ENCODE measurements at places on chromosomes 4 and X.

DNA sequence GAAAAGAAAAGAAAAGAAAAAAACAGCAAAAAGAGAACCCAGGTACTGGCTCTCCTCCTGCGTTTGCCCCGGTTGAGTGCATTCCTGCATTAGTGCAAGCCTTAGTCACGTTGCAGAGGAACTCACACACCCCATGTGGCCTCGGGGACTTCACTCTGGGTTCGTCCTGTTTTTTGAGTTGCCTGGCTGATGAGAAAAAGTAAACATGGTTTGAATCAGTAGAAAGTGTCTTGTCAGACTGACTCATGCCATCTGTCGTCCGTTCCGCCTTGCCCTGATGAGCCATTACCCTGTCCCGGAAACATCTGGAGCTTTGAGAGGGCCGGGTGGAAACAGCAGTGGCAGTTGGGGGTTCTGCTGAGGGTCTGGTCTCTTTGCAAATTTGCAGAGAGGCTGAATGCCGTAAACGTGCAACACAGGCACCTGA lies 16.3 kb downstream of the CD99 start:
- no peak for DNase-seq

DNA sequence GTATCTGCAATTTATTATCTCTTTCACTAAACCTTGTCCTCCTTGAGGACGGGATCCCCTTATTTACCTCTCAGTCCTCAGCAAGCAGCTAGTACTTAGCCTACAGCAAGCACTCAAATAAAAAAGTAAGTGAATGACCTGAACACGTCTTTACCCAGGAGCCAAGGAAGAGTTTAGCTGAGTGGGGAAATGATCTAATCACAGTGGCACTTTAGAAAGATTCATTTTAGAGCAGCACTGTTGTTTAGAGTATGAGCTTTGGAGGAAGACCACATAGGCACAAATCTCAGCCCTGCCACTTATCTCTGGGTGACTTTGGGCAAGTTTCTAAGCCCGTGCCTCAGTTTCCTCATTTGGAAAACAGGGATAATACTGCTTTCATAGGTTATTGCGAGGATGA lies 2.7 kb downstream of the FAM120C start:
- DNase-seq, result no peak

GRCh38 chr4:146844761-146845160 lies 100.9 kb downstream of the TTC29 start:
- DNase-seq, result no peak

DNA sequence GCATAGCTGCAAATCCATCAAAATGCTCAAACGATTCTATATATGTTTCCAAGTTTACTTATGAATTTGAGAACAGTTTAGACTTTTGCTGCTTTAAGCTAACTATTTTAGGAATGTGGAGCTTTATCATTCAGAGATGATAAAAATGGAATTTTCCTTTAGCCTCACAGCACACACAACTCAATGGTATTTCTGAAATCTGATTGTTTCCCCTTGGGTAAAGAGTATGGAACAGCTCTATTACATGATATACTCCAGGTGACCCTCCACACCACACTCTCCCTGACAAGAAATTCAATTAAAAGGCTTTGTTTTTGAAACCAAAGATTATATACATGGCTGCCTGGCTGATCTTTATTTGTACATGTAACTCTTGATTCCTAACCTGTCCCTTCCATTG lies 120.0 kb downstream of the LUZP4 start:
- no peak for DNase-seq

DNA sequence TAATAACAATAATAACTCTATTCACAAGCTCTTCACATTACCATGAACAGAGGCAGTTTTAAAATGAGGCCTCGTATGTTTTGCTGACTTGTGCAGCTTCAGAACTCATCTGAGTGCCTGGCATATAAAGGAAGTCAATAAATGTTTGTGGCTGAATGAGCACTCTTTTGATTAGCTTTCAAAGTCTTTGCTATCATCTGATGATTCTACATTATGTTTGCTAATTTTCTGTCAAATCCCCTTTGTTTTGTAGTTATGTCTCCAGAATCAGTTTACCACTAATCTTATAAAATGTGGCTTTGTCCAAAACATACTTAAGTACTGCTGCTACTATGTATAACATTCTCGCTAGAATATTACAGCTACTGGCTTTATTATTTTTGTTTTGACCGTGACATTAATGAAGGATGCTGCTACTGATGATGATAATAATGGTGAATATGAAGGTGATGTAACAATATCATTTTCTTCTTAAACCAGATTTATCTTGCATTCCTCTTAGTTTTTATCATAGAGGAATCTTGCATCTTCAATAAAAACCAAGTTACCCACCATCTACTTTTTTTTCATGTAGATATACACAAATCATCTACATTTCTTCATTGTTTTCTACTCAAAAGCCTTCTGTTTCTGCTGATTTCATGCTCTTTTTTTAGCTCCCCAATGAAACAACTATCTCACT lies 384.5 kb downstream of the NAF1 start:
- no peak for DNase-seq

GRCh38 chr4:145530189-145530588 lies 48.5 kb downstream of the SMAD1 start:
- no peak for DNase-seq

- no peak for DNase-seq
These were observed 67.8 kb downstream of the SMC1A start for GRCh38 chrX:53354669-53355068.

GRCh38 chrX:132425744-132426318 lies 63.0 kb downstream of the MBNL3 start:
- DNase-seq, result no peak

DNA sequence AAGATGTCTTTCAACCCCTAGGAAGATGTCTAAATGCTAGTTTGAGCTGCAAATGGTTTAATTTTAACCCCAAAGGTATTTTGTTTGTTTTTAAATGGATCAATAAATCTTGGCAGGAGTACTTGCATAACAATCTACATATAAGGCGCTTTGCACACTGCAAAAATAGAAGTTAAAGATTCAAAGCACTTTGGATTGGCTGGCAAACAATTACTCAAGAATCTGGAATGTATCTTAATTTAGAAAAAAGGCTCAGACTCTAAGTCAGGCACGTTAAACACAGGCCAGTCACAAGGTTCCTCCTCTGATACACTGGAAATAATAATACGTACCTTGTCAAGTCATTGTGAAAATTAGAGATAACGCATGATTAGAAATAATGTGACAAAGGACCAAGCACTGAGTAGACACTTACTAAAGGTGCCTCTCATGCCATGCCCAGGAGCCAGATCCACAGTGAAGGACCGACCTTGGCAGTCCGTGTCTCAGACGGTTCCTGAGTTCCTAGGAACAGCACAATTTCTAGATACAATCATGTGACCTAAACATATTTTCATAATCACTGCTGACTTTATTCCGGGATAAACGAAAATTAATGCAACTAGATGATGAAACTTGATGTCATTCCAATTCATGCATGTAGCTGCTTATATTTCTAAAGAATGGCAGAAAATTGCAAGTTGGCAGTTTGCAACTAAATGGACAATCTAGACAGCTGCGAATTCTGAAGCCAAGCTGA lies 49.6 kb downstream of the PROM1 start:
- no peak for DNase-seq

DNA sequence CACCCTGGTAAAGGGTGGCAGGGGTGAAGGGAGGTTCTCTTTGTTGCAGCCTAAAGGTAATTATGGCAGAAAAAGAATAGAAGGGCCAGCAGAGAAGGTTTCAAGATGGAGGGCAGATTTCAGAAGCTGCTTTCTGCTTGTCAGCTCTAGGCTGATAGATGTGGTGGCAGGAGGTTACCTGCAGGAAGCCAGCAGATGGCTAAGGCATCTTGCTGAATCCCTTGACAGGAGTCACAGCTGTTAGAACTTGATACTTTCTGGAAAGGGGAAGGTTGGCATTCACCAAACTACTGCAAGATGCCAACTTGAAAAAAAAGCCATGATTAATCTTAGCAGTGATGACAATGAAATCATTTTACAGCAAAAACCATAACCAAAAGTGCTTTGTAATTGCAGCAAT lies 69.5 kb upstream of the CBLL2 start:
- no peak for DNase-seq

DNA sequence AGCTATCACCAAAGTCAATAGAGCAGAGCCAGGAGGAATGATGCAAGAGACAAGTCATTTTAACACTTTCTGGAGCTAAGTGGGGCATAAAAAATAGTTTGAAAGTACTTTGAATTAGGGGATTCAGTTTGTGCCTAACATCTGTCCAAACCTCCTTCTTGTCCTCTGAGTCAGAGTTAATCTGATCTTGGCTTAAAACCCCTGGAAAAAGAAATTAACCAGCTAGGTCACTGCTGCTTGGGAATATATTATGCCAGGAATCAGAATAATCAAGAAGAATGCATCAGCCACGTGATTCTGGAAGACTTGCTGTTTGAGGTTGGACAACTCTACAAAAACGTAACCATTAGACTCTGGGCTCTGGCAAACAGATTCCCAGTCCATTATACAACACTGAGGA lies 45.3 kb upstream of the EDA2R start:
- DNase-seq, result no peak

GRCh38 chrX:49191574-49192011 lies 5.4 kb upstream of the PRICKLE3 start:
- no peak for DNase-seq

DNA sequence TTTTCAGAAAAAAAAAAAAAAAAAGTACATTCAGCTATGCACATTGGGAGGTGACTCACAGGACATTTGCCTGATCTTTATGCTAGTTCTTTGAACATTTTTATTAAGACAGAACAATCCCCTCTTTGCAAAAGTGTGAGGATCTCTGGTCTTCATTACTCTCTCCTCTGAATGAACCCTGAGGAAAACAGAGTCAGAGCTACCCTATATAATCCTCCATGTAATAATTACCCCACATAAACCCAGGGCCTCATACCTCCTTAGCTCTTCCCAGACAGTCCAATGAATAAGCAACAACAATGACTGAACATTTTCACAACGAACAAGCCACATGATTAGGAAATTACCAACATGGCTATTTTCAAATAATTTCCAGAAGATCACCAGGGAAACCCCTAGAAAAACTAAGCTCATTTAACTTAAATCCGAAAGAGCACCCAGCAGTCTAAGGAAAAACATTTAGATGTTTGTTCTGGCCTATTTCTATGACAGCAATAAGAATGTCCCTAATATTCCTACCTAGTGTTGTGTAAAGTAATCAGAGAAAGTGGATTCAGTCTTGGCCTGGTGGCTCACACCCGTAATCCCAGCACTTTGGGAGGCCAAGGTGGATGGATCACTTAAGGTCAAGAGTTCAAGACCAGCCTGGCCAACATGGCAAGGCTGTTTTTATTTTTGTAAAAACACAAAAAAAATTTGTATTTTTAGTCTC lies 37.8 kb downstream of the TBC1D9 start:
- no peak for DNase-seq

- DNase-seq, result no peak
These were observed 69.4 kb downstream of the PABPC4L start for GRCh38 chr4:134132086-134132783.

GRCh38 chrX:1023676-1024075 lies 188.8 kb downstream of the CRLF2 start:
- no peak for DNase-seq

GRCh38 chr4:107035819-107036583 lies at the start of gene DKK2:
TSS of gene DKK2 (minus strand) at chr4:107036313. CDS start at chr4:107035591, 722 bp downstream.
- DNase-seq, result no peak

- DNase-seq, result no peak
These were observed 11.1 kb downstream of the ITIH6 start for GRCh38 chrX:54786967-54787366.

DNA sequence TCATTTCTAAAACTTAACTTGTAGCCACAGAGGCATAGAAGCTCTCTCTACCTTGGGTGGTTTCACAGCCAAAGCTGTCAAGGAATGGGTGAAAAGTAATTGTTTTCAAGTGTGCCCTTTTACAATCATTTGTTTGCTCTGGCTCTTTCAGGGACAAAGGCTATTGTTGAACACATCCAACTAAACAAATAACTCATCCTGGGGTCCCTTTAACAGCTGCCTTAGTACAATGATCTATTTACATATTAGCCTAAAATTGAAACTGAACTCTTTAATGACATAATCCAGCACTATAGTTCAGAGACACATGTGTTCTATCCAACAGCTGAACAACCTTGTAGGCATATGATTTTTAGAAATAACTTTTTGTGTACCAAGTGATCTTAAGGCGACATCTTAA lies 3.7 kb downstream of the HHIP start:
- no peak for DNase-seq

DNA sequence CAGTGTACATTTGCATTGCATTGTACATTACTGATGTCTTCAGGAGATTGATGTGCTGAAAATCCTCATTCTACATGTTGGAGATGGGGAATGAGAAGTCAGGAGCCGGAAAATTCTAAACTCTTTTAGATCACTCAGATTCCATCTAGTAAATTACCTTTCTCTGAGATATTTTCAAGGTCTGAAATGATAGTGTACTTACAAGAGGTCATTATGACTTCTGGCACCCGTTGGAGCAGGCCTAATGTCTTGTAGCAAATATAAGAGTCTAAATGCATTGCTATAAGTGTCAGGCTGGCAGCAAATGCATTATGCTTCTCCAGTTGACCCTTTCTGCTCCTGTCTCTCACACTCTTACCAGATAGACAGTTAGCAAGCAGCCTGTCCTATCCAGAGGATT lies 692.8 kb downstream of the GRID2 start:
- DNase-seq, result no peak

DNA sequence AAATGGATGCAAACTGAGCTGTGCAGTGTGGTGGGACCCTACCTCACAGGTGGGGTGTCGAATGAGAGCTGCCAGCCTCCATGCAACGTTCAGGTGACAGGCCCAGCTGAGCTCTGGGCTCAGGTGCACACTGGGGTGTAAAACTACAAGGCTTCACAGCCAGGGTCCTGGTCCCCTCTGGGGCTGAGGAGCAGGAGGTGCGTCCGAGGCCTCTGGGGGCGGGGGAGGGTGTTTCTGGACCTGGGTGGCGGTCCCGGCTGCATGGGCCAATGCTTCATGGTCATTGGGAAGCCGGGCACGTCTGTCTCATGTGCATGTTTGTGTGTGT lies 26.5 kb upstream of the SORCS2 start:
- DNase-seq, result no peak

DNA sequence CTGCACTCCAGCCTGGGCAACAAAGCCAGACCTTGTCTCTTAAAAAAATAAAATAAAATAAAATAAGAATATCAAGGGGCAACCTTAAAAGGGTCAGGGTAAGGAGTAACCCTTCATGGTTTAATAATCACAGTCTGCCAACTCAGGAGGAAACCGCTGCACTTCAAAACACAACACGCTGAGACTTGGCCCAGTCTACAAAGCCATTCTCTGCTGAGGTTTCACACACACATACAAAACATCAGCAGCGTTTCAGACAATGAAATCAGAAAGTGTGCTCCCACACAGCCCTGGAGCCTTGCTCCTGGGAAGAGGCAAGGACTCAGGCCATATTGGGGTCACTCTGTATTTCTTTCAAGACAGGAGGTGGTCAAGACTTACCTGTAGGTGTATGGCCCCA lies 18.3 kb downstream of the SCARB2 start:
- no peak for DNase-seq

GRCh38 chr4:174438711-174439110 lies 83.6 kb downstream of the HPGD start:
- no peak for DNase-seq

GRCh38 chrX:132636080-132636479 lies 147.2 kb upstream of the MBNL3 start:
- DNase-seq, result no peak

All from activated CD8-positive, alpha-beta memory T cell treated with anti-CD3 and anti-CD28 coated beads for 1 hour (primary cell).